ENCODE measurements at places on chromosomes 16 and 17.

- no peak for DNase-seq
These were observed 245.1 kb downstream of the UTP18 start for GRCh38 chr17:51505450-51505849.

- DNase-seq: no peak
These were observed 1.9 kb downstream of the TMEM106A start for GRCh38 chr17:43213545-43213944.

- no peak for DNase-seq
These were observed 4.3 kb downstream of the MT1H start for GRCh38 chr16:56673921-56674320.

GRCh38 chr17:3636908-3637373 is 381 bp downstream of the CTNS start:
- DNase-seq: no peak

DNA sequence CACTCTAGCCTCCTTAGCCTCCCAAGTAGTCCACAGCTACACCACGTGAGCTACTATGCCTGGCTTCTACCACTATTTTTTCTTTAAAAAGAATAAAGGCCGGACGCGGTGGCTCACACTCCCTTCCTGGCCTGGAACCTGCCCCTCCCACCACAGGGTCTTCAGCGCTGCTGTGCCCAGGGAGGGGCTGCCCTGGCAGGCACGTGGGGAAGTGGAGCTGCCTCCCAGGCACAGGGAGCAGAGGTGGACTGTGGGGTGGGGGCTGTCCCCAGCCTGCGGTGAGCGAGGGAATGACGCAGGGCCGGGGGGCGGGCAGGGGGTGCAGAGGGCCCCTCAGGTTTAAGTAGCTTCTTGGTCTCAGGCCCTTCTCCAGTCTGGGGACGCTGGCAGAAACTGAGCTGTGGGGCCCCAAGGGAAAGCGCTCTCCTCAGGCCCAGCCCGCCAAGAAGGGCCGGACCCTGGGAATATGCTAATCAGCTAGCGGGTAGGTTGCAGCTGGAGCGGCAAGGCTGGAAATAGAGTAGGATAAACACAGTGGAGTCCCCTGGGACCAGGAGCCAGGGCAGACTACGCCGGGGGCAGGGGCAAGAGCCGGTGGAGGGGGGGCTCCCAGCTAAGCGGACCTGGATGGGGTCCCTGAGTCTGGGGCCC is 46.8 kb downstream of the TIMM22 start:
- DNase-seq: no peak

DNA sequence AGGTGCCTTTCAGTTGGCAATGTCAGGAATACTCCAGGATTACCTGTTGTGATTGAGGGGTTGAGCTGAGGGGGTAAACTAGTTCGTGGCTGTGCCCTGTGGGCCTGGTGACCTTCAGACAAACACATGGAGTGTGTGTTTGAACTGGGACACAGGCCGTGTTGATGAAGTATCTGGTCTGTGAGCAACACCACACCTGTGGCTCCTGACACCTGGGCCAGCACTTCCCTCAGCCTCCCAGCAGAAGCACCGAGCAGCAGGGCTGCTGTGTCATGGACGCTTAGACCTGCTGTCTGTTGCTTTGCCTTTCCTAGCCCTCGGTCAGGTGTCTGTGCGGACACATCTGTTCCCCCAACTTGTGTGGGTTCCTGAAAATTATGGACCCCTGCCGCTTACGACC is 82.9 kb downstream of the KSR1 start:
- DNase-seq: no peak

DNA sequence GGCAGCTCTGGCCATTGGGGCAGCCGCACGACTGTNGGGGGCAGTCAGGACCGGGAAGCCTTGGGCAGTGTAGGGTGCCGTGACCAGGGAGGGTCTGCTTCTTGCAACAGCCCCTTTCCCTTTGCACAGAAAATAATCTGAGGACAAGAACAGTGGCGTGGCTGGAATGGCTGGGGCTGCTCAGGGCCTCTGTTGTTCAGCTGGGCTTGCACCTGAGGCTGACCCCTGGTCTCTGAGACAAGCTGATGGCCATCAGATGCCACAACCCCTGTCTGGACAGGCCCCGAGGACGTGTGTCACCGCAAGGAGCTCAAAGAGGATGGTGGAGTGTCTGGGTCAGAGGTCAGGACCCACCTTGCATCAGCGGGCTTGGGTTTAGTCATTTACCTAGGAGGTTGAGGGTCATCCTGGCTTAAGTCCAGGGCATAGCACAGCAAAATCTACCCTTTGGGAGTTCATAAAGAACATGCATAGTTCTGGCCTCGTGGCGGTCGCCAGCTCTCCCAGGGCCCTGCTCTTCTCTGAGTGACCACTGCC is 46.9 kb downstream of the METRNL start:
- DNase-seq: no peak

- no peak for DNase-seq
These were observed 6.2 kb downstream of the SBK1 start for GRCh38 chr16:28298511-28298878.

DNA sequence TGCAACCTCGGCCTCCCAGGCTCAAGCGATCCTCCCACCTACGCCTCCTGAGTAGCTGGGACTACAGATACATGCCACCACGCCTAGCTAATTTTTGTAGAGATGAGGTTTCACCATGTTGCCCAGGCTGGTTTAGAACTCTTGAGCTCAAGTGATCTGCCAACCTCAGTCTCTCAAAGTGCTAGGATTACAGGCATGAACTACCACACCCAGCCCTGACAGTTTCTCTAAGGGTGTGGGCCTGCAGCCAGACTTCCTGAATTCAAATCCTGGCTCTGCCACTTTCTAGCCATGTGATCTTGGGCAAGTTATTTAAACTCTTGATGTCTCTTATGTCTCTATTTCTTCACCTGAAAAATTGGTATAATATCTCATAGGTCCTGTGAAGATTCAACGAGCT is 5.6 kb downstream of the CUEDC1 start:
- no peak for DNase-seq

DNA sequence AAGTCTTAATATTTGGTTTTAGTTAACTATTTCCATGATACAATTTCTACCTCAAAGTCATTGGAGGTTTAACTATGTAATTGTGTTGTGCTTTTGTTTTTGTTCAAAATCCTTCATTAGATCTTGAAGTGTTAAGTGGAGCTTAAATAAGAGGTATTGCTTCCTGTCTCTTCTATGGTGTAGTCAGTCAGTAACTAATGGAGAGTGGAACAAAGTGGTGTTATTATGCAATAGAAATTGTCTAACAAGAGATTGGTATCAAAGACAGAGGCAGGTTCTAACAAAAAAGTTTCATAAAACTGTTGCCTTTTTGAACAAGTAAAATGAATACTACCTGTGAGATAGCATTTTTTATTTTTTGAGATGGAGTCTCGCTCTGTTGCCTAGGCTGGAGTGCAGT is 45.2 kb downstream of the GRB7 start:
- DNase-seq: no peak

DNA sequence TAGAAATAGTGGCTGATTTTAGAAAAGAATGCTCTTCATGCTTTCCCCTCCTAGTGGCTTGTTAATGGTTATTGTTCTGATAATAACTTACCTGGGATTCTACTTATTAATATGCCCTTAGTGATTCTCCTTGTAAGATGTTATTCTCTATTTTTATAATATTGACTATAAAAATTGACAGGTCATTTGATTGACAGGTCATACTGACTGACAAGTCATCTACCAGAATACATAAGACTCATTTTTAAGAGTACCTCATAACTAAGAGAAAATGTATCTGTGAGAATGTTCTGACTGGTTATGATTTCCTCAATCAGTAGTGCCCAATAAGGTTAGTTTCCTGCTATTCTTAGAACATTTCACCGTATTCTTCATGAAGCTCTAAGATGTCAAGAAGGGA is 8.6 kb upstream of the COX10 start:
- DNase-seq: no peak

DNA sequence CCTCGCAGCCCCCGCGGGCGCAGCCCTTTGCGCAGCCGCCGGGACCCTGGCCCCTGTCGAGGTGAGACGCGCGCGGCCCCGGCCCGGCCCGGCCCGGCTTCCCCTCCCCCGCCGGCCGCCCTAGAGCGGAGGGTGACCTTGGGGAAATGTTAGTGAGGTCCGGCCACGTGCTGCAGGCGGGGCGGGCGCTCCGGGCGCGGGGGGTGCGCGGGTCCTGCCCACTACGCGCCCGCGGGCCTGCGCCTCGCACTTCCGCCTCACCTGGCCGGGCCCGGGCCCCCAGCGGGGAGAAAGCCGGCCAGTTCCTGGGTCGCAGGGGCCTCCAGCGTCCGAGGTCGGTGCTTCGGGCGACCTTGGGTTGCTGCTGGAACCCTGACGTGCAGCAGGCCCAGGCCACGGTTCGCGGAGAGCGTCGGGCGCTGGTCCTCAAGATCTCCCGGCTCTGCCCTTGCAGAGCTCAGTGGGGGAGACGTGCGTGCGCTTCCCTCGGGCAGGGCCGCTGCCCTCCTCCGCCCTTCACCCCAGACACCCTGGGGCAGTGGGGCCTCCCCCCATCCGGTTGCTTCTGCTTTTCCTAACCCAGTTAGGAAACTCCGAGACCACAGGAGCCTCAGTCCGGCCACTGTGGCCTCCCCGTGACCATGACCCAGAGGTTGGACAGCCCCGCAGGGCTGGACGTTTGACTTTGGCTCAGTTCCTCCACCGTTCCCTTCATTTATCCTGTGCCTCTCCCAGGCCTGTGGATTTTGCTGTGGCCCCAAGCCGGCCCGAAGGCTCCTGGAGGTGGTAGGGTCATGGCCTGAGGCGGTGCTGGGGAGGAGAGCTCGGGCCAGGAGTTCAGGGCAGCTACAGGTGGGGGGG is 791 bp downstream of the MCRIP2 start:
- DNase-seq: no peak

DNA sequence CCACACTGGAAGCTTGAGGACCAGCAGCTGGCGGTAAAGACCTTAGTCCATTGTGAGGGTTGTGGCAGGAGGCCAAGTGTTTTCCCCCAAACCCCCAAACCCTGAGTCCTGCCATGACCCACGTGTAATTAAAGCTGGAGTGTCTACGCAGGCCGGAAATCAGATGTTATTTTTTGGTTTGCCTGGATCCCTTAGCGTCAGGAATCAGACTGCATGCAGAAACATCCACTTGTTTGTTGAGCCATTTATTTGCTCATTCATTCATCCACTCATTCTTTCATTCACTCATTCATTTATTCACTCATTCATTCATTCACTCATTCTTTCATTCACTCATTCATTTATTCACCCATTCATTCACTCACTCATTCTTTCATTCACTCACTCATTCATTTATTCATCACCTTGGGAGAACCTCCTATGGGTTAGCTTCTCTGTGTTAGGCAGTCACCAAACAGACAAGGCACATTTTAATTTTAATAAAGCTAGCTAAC is 313.1 kb downstream of the MAF start:
- no peak for DNase-seq

GRCh38 chr16:13453938-13454553 is 465.9 kb upstream of the ERCC4 start:
- DNase-seq: peak; percentile 35

GRCh38 chr17:71176928-71177443 is 943.8 kb upstream of the SOX9 start:
- no peak for DNase-seq

All from NCI-H1092 (cell line).